ENCODE measurements at places on chromosomes 3 and 15.

- no peak for DNase-seq
Observed at GRCh38 chr3:70855149-70855548, 542.7 kb upstream of the MDFIC2 start.

- no peak for DNase-seq
Observed at GRCh38 chr3:133629146-133629545, 32.6 kb downstream of the TOPBP1 start.

GRCh38 chr3:20310629-20311028, 124.6 kb upstream of the SGO1 start:
- no peak for DNase-seq

GRCh38 chr3:14431917-14432834, 29.8 kb downstream of the SLC6A6 start:
- DNase-seq: peak; percentile 96

DNA sequence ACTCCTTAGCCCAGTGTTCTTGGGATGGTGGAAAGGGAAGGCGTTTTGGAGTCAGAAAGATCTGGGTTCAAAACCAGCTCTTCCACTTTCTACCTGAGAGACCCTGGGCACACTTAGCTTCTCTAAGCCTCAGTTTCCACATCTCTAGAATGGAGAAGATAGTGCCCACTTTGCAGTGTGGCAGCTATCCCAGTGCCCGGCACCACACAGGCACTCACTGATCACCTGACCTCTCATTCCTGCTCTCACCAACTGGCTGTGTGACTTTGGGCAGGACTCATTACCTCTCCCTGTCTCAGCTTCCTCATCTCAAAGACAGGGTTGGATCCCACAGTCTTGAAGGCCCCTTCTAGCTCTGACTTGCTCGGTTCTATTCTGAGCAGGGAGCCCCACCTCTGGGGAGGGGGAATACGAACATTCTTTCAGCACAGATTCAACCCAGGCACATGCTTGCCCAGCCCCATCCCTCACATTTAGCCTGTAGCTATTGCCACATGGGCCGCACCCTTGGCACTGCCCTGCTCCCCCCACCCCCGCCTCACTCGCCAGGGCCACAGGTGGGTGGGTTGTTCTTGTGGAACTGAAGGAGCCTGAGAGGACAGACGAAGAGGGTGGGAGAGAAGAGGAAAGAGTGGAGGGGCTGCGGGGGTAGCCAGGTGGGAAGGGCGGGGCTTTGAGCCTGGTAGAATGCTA, 39.2 kb downstream of the EPHB3 start:
- DNase-seq: no peak

DNA sequence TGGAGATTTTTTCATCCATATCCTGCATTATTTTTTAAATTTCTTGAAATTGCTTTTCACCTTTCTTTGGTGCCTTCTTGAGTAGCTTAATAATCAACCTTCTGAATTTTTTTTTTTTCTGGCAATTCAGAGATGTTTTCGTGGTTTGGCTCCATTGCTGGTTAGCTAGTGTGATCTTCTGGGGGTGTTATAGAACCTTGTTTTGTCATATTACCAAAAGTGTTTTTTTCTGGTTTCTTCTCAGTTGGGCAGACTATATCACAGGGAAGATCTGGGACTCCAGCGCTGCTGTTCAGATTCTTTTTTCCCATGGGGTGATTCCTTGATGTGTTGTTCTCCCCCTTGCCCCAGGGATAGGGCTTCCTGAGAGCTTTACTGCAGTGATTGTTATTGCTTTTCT, 23.8 kb upstream of the TIGIT start:
- no peak for DNase-seq

DNA sequence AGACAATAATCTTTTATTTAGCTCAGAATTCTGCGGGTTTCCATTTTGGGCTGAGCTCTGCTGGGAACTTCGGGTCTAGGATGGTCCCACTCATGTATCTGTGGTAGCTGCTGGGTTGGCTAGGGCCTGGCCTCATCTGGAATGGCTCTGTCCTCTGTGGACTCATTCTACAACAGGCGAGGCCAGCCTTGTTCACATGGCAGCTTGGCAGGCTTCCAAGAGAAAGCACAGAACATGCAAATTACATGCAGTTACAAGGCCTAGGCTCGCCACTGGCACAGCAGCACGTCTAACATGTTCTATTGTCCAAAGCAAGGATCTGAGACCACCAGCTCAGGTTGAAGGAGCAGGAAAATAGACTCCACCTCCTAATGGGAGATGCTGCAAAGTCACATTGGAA, 431.4 kb downstream of the PDCD6IP start:
- DNase-seq: no peak

DNA sequence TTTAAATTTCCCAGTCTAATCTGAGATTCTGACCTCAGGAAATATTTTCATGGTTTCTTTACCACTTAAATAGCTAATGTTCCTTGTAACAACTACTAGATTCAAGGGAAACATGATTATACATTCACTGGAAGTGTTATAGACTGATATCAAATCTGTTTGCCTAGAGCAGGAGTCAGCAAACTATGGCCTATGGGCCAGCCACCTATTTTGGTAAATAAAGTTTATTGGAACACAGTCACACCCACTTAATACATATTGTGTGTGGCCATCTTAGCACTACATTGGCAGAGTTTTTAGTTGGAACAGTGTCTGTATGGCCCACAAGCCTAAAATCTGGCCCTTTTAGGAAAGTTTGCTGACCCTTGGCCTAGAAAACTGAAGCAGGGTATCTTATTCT, 50.1 kb downstream of the GLCE start:
- DNase-seq: no peak

DNA sequence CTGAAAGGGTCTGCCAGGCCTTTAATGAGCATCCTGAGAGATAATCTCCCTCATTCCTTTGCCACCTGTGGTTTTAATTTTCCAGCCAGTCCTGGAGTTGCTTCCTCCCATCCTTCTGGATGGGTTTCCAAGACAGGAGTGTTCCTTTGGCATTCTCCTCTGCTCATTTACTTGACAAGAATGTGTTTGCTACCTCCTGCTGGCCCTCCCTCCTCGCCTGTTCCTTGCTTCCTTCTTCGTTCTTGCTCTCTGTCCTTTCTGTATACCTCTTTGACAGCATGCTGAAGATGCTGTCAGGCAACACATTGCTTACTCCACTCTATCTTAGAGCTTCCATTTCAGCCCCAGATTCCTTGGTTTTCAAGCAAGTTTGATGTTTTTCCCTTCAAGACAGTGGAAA, 46.0 kb downstream of the ERC2 start:
- DNase-seq: no peak

DNA sequence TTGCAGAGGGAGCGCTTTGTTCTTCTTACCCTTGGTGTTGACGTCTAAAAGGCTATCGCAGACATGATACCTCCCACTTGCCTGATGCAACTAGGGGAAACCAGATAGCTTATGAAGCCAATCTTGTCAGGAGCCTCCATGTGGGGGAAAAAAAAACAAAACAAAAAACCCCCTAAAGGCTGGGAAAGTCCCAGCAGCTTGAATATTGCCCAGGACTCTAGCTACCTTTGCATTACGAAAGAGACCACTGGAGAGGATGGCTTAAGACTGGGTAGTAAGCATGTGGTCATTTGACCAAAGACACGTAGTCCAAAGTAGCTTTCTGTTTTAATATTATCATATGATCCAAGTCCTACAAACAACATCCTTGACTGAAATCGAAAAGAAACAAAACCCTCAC, 120.7 kb upstream of the WNT5A start:
- DNase-seq: no peak

DNA sequence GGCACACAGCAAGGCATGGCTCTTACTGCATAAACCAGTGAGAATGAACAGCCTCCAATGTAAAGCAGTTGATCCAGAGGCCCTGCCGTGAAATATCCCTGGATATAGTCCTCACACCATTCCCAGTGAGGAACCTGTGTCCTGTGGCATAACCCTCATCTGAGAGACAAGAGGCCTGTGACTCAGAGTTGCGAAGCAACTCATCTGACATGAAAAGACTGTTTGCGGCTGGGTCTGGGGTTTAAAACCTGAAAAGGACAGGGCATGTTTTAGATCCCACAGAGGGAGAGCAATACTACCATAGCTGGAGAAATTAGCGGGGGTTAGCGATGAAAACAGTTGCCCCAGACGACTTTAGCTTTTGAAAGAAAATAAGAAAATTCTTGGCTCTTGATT, 165.3 kb upstream of the BHLHE40 start:
- DNase-seq: no peak

- DNase-seq: no peak
Observed at GRCh38 chr3:131630097-131630496, 127.3 kb upstream of the MRPL3 start.

DNA sequence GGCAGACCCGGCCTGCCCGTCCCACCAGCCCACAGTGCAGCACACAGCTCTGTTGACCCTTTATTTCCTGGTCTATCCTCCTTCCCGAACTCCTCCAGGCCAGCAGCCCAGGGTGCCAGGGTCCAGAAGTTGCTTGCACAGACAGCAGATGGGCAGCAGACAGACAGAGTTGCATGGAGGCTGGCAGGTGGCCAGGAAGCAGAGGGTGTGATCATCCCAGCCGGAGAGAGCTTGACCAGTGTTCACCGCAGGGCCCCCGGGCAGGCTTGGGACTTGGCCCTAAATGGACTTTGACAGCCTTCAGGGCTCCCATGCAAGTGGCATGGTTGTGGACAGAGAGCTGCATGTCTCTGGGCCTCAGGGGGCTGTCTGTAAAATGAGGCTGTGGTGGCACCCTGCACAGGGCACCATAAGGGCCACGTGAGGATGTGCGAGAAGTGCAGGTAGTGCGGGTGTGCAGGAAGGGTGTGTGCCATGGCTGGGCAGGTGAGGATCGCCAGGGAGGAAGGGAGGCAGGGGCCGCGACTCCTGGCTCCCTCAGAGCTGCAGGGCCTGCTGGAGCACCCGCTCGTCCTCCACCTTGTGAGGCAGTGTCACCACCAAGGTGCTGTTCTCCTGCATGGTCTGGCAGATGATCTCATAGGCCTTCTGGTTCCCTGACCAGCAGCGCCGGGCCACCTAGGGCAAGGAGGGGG, 6.3 kb upstream of the ZXDC start:
- no peak for DNase-seq

DNA sequence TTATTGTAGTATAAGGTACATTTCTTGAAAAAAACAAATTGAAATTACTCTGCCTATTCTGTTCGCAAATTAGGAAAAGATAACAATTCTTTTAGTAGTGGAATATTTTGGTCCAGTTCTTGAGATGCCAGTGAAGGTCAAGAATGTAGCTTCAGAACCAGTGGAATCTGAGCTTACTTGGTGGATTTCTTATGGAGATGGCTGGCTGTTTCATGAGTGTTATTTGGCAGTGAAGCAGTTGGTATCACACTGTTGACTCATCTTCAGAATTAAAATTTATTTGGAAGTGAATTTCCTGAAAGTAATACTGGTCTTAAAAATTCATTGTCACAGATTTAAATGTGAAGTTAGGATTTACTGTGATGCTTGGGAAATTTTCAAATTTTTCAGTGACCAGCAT, 19.1 kb downstream of the RNF13 start:
- no peak for DNase-seq

DNA sequence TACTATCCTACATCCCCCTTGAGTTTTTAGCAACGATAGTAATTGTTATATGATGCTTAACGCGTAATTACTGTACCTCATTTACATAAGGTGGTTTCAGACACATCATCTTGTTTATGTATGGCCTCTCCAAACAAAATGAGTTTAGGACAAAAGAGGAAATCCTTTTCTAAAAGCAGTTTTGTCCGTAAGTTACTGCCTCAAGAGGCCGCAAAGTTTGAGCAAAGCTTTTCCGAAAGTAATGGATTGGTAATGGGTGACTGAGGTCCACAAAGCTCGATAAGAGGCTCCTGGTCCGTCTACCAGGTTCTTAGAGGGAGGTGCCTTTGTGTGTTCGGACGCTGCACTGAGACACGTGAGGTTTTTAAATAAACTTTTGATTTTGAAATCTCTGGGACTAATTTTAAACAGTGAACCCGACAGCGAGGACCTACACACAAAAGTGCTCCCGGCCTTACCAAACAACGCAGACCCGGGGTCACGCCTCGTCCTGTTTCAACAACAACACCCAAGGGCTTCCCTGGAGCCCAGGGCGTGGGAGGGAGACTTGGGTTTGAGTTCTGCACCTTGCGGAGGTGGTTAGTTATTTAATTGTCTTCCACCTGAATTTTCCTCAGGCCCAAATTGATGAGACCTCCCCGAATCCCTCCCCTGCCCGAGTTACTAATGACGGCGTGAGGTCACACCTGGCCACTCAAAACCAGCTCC, 456 bp upstream of the C15orf61 start:
- DNase-seq: no peak

DNA sequence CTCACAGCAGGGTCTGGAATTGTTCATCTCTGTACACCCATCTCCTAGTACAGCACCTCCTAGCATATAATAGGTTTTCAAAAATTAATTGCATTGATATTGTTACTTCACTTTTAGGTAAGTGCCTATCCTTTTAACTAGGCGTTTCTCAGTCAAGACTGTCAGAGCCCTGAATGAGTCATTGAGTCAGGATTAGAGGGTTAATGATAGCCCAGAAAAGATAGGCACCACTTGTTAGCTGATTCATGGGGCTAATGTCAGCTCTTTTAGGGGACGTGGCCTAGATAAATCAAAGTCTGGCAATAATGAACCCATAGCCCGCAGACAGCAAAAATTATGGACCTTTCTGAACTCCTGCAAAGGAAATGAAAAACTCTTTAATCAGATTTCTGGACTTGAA, 42.9 kb downstream of the TIMP4 start:
- DNase-seq: no peak

- DNase-seq: no peak
Observed at GRCh38 chr3:58241306-58242044, 3.9 kb downstream of the ABHD6 start.

DNA sequence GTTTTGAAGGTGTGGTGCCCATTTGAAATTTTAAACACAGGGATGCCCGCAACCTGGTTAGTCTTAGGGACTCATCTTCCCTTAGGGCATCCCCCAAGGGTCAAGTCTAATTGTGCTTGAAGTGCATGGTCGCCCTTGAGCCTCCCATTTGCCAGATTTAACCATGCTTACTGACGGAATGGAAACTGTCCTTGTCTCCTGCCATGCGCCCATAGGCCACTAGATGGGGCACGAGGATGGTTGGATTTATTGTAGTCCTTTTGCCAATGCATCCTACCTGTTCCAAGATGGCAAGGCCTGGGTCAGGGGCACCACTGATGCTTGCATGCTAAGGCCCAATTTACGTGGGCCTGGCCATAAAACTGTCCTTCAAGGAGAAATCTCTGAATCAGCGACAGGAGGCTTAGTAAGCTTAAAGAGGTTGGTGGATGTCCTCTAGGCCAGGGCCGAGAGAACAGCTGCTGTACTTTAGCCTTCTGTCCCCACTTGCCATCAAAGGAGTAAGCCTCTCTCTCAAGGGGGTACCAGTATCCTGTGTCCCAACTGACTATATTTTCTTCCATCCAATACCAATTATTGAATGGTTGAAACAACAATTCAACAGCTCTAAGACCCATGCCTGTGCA, 355.4 kb downstream of the OTOL1 start:
- no peak for DNase-seq

DNA sequence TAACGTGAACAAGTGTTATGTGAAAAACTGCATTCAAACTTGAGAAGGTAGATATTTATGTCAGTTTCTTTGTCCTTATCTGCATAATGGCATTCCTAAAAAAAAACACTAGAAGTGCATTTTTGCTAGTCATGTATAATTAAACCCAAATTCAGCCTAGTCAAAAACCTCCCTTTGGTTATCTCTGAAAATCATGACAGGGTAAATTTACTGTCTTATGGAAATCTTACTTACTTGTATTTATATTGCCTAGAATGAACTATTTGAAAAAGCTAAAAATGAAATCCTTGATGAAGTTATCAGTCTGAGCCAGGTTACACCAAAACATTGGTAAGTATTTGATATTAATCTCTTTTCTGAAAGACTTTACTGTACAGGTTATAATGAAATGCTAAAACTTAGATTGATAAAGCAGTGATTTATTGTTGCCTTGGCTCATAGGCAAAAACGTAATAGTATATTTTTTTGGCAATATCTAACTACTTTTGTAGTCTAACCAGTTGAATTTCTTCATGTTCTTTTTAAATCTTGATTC, 55.6 kb downstream of the OPA1 start:
- no peak for DNase-seq

Measured in CD4-positive, alpha-beta T cell treated with Interleukin-2 at 100 ng/mL for 4 hours (primary cell).